ENCODE measurements at places on chromosomes 6 and 20.
A peak's percentile ranks its signal among the peaks of the same experiment; 100 is the strongest.

DNA sequence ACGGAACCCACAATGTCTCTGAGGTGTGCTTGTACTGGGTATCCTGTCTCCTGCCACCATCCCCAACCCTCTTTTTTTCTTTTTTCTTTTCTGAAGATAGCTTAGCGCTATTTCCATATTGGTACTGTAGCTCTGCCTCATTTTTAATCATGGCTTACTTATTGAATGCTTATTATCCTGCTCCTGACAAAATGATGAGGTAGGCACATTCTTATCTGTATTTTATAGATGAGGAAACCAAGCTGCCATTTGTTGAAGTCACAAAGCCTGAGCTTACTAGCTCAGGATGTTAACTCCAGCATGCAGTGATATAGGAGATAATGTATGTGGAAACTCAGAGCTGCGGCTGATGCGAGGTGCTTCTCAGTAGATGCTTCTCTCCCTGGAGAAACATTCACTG is 61.4 kb upstream of the GPR6 start:
- no peak for DNase-seq

DNA sequence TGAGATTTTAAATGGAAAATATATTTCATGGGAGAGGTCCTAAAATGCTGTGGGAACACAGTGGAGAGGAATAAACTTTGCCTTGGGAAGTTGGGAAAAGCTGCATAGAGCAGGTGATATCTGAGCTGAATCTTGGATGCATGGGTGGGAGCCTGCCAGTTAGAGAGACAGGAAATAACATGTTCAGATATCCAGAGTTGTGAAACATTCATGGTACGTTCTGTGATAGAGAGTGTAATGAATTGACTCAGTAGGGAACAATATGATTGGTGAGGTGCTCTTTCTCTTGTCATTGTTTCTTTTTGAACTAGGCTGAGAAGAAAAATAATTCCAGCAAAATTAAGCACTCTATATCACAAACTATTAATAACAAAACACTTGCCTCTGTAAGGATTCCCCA is 72.8 kb downstream of the RPS12 start:
- DNase-seq: no peak

DNA sequence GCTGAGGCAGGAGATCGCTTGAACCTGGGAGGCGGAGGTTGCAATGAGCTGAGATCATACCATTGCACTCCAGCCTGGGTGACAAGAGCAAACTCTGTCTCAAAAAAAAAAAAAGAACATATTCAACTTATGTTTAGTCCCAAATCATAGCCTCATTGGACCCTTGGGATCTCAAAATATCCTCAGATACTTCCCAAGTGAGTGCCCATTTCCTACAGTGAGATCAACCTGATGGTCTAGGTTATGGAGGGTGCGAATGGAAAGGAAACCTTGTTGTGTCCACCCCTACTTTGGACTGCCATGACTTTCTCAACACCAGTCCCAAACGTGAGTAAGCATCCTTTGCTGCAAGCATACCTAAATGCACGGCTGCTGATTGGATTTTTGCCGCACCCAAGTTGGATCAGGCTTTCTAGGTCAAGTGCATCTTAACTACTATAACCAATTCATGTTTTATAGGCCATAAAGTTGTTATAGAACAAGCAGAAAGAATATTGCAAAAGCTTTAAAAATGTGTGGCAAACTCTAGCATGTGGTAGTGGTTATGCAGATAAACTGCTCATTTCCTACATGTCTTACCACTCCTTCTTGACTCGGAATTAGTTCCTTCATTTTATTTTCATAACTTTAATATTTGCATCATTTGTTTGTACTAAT is 131.2 kb downstream of the PLEKHG1 start:
- no peak for DNase-seq

GRCh38 chr20:8291873-8292272 is 159.8 kb downstream of the PLCB1 start:
- DNase-seq: no peak

- no peak for DNase-seq
Measured at GRCh38 chr6:42565823-42566613, 2.2 kb downstream of the UBR2 start.

DNA sequence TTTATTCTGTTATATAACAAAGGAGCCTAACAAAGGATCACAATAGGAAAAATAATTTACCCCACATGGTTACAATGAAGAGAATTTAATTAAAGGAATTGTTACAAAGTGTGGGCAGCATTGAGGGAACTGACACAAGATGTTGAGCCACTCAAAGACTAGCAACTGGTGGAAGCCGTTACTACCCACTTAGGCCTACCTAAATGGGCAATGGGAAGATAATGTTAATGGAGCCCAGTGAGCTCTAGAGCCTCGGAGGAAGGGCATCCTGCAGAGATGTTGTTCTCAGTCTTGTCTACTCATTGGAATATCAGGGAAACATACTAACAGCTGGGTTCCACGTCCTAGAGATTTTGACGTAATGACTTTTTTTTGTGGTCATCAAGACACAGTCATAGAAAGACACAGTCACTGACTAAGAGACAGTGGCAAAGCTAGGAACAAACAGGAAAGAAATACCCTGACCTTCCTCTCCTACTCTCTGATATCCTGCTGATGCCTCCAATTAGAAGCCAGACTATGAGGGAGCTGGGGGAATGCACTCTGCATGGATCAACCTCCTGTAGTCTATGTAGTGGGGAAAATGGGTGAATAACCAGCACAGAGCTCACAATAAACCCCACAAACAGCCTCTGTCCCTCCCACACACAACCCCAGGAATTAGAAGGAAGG is 523.8 kb upstream of the FLRT3 start:
- DNase-seq: peak; percentile 46

- no peak for DNase-seq
Measured at GRCh38 chr20:24694157-24694726, 224.8 kb downstream of the SYNDIG1 start.

- DNase-seq: no peak
Measured at GRCh38 chr6:25327432-25327831, 48.3 kb downstream of the CARMIL1 start.

GRCh38 chr20:39164642-39165041 is 202.5 kb downstream of the DHX35 start:
- no peak for DNase-seq

GRCh38 chr6:116287689-116288282 is 8.1 kb upstream of the TSPYL1 start:
- DNase-seq: peak; percentile 13
